ENCODE measurements at places on chromosomes 12 and 14. TPM values are rescaled to one million over a fixed set of nuclear protein-coding genes. Genes with fewer than 3 reads are reported as not detected.

DNA sequence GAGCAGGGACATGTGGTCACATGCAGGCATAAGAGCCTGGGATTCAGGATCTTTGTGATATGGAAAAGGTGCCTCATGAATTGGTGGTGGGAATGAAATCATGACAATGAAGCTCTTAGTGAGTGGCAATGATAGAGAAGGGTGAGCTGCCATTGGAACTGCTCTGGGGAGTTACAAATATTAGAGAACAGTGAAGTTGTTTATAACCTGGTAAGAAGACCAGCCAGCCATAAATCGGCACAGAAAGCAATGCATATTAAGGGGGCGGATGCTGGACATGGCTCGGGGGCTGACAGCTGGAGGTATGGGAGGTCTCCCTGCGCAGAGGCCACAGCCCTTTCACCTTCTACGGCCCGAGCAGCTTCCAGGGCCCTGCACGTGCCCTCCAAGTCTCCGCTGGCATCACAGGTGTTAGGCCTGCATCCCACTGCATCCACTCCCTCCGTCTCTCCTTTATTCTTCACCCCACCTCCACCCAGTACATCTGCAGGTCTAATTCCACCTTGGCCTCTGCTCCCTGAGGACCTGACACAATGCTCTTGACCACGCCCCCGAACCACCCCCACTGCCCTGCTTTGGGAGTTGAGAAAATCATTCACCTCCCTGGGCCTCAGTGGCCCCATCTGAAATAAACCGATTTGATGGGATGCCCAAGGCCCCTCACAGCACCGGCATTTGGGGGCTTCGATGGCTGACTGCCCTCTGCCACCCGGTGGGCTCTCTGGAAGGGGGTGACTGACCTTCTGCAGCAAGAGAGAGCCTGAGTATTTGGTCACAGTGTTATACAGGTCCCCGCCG lies 4.1 kb downstream of the CACNA2D4 start:
- no peak overlapping the region for H3K27ac ChIP-seq
- H3K27me3 ChIP-seq = peaks cover 8% of the 10 kb centered on the region
- no peaks in the 10 kb centered on the region for H3K4me1 ChIP-seq
- no peak overlapping the region for H3K4me3 ChIP-seq
- H3K36me3 ChIP-seq = no peaks in the 10 kb centered on the region

Gene PMCH
- not detected for total RNA-seq

Gene PTGDR
- 10.9 TPM for total RNA-seq

Gene ALX1
- total RNA-seq = not detected

Gene SYT1
- 6.5 TPM for total RNA-seq

Gene TCL1B
- 0.89 TPM for total RNA-seq

All from spleen (tissue), 13 donors.